ENCODE measurements at places on chromosomes 2 and 18.

DNA sequence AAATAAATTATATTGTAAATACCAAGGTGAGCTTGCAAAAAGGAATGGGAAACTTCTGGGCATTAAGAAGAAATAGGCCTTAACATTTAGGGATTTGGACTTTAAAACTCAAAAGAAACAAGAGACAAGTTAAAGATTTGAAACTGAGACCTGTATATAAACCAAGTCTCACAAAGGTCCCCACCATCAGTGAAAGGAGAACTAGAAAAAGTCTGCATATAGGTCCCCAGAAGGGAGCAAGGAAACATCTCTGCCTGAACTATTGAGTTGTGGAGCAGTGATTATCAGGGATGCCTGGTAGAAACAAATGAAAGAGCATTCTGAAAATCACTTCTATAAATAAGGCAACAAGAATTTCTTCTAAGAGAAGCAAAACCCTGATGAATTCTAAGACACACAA, 30.5 kb upstream of the ITGAV start:
- no peak for DNase-seq

GRCh38 chr2:107808959-107809358, 17.7 kb upstream of the RGPD4 start:
- DNase-seq, result no peak

DNA sequence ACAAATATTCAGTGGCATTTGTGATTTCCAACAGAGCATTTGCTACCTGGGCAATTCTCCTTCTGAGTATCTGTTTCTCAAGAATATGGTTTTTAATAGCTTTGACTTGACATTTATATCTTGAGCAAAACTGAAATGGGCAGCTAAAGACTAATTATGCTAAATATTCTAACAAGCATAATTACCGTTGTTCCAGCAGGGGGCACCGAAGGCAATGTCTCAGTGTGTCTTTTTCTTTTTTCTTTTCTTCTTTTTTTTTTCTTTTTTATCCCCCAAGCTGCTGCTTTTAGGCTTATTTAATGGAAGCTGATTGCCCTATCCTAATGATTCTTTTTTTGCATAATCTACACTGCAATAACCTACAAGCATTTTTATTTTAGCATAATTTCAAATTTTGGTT, 138.9 kb upstream of the NABP1 start:
- no peak for DNase-seq

- peak; percentile 36 for DNase-seq
Measured at GRCh38 chr2:45857867-45858520, 206.5 kb downstream of the PRKCE start.

DNA sequence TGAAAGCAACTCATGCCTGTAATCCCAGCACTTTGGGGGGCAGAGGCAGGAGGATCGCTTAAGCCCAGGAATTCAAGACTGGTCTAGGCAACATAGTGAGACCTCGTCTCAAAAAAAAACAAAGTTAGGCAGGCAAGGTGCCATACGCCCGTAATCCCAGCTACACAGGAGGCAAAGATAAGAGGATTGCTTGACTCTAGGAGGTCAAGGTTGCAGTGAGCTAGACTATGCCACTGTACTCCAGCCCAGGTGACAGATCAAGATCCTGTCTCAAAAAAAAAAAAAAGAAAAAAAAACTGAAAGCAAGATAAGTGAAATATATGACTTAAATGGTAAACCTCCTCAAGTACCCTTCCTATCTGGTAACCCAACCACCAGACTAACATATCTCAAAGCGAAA, 59.8 kb downstream of the USP34 start:
- no peak for DNase-seq

DNA sequence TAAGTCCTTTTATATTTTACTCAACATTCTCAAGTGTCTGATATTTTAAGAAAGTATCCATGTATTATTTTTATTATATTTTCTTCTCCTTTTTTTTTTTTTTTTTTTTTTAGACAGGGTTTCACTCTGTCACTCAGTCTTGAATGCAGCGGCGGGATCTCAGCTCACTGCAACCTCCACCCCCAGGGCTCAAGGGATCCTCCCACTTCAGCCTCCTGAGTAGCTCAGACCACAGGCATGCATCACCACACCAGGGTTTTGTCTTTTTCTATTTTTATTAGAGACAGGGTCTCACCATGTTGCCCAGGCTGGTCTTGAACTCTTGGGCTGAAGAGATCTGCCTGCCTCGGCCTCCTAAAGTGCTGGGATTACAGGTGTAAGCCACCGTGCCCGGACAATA, 212.1 kb downstream of the TCF4 start:
- DNase-seq, result no peak

DNA sequence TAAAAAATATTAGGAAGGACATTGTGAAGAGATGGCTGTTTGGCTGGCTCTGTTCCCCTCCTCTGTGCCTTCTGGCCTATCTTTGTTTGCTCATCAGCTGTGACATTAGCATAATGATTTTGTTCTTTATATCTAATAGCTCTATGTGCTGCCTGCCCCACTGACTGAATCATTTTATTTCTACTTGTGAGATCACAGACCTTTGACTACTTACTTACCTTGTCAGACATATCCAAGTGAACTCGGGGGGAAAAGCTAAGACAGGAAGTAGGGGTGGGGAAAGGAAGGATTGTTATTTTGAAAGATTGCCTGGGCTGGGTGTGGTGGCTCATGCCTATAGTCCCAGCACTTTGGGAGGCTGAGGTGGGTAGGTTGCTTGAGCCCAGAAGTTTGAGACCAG, 104.2 kb downstream of the ASAP2 start:
- DNase-seq, result no peak

DNA sequence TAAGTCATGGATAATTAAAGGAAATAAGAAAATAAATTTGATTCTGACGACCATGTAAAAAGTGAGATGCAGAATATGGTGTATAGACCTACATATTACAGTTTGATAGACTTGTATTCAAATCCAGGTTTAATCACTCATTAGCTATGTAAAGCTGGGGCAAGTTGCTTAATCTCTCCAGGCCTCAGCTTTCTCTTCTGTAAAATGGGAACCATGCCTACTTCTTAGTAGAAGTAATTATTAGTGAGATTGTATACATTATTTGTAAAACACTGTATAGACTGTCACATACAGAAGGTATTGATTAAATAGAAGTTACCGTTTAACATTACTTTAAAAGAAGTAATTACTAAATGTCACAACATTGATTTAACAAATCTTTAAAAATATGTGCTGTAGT, 392.2 kb downstream of the STK39 start:
- DNase-seq, result no peak

- no peak for DNase-seq
Measured at GRCh38 chr18:10919851-10920250, 229.5 kb downstream of the PIEZO2 start.

- no peak for DNase-seq
Measured at GRCh38 chr2:58098254-58099095, 51.9 kb downstream of the VRK2 start.

DNA sequence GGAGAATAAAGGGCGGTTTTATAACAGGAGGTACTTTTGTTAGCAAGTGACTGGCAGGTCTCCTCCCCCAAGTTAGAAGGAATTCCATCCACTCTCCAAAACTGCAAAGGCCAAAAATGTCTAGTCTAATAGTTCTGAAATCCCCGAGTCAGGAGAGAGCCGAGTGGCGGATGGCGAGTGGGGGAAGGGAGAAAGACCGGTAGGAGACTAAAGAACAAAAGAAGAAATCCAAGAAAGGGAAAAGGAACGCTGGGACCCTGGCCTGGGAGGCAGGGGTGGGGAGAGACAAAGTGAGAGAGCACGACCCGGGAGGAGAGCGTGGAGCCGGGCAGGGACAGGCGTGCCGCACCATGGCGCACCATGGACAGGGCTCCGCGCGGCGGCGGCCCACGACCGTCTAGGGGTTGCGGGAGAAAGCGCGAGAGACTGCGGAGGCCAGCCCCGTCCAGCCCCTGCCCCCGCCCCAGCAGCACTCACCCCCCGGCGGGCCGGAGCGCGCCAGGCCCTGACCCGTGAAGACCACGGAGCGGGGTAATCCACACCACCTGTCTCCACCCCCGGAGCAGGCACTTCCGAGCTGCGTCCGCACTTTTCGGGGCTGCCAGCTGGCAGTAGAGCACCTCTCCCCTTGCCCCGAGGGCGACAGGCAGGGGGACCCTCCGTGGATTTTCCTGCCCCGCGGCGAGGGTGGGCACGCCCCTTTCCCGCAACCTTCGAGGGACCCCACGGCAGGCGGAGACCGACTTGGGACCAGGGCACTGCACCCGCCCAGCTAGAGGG, 1.6 kb downstream of the CDH2 start:
- DNase-seq, result no peak

DNA sequence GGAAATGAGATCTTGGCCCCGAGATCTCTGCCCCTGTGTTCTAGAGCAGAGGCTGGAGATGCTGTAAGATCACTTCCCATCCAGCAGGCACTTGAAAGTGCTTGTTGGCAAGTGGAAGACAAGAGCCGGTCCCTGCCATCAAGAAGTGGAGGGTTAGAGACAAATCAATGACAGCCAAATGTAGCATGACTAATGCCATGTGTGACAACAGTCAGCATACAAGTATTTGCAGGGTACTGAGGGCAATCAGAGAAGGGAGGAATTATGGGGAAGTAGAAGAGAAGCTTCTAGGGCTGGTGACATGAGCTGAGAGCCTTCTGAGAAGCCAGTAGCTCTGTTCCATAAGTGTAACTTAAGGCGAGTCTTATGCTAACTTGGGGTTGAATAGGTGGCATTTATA, 58.6 kb downstream of the TMEM17 start:
- no peak for DNase-seq

DNA sequence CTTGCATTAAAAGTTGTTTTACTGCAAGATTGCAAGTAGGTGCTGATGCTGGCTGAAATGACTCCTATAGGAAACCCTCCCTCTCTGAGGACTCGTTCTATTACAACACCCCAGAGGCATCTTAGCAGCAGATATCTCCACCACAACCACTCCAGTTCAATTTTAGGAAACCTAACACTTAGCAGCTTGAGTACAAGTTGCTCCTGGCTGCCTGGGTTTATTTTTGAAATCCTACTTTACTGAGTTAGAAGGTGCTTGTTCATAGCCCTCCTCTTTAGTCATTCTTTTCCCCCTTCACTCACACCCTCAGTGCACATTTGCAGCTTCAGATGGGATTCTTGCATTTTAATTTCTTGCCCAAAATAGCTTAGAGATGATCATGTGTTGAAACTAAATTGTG, 111.5 kb downstream of the MTCL1 start:
- DNase-seq, result no peak

DNA sequence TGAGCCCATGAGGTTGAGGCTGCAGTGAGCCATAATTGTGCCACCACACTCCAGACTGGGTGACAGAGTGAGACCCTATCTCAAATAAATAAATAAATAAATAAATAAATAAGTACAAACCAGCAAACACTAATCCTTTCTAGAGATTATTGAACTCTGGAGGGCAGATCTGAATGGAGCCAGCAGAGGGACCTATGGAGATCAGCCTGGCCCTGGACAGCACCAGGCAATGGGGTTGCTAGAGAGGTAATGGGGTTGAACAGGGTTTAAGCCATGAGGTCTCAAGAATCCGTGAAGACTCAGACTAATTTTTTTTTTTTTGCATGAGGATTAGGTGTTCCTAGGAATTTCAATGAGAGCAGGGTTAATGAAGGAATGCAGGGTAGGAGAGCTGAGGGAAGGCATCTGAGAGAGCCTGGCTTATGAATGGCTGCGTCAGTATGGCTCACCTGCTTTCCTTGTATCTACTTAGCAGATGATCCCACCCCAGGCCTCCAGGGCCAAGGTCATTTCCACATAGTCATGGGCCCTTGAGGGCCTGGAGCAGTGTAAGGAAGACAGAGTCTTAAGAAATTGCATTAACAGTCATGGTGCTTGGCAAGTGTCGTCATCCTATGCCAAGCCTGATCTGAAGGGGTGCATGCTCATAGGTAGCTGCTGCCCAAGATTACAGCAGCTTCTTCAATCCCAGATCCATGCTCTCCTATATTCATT, 34.6 kb upstream of the IL37 start:
- DNase-seq, result no peak

DNA sequence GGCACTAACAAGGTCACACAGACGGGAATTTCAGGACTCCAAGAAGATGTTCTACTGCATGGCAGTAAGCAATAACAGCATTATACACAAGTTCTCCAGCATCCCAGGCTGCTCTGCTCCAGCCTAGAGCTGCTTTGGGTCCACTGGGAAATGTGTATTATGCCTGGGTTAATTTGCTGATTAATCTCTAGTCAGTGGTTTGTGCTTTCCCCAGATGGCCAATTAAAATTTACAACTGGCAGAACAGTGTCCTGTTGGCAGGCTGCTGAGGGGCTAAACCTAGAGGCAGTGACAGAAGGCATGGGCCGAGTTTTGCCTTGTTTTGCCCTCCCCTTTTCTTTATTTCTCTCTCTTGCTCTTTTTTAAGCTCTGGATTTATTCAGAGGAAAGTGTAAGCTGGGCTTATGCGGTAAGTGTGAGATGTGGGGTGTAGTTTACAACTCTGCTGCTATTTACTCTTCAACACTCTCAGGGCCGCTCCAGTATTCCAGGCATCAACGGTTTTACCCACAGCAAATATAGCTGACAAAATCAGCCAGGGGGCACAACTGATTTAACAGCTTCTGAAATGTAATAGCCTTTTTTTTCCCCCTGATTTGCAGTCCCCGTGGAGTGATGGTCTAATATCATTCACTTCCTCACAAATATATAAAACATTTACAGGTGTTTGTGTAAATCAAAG, 348.0 kb downstream of the GPD2 start:
- DNase-seq, result no peak

DNA sequence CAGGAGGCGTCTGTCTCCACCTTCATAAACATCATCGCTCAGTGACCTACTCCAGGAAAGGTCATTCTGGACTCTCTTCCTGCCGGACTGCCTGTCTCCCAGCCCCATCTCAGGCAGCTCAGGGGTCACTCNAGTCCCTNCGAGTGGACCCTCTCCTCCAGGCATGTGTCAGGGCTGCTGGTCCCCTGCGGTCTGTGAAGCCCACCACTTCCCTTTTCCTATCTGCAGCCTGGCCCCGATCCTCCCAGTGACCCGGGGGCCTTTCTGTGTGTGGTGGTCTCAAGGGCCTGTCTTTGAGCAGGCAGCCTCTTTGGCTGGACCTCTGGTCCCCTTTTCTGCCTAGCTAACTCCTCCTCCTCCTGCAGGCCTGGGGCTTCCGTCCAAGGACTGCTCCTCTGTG, 5.9 kb upstream of the PARD6G start:
- no peak for DNase-seq

DNA sequence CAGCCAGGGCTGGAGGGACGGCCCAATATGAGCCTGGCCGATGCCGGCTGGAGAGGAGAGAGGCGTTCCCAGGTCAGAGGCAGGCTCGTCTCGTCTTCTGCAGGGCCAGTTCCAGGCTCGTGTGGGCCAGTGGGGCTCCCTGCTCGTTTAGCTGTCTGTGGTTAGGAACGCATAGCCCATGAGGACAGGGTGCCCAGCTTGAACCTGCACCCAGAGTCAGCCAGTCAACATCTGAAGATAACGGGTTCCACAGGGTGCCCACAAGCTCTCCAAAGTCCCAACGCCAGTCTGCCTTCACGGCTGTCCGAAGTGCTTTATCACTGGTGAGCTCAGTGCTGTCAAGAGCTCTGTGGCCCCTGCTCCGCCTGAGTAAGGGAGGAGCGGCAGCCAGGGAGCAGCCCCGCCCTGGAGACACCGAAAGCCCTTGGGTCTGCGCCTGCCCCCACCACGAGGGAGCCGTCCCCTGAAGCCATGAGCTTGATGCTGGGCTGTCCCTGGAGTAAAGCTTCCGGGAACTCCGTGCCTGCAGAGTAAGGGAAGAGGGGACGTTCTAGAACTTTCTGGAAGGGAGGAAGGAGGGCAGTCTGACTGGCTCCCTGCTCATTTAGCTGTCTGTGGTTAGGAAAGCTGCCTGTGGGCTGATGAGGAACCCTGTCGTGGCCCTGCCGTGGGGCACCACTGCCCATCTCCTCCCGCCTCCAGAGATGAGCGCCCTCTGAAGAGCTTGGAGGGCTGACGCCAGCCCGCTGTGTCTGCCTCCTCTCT, 2.7 kb upstream of the HSBP1L1 start:
- DNase-seq, result no peak

- peak; percentile 74 for DNase-seq
Measured at GRCh38 chr2:37672104-37672869, 845 bp upstream of the CDC42EP3 start.
